NCI-H226 (cell line): ENCODE measurements at places on chromosomes 13 and 19.
A peak's percentile ranks its signal among the peaks of the same experiment; 100 is the strongest.

GRCh38 chr19:40982594-40983101, 8.4 kb upstream of the CYP2B6 start:
- DNase-seq, result peak; percentile 46

- DNase-seq, result no peak
Observed at GRCh38 chr13:30880151-30880855, 25.8 kb upstream of the MEDAG start.

- DNase-seq, result no peak
Observed at GRCh38 chr13:110950819-110951570, 36.1 kb upstream of the ANKRD10 start.

DNA sequence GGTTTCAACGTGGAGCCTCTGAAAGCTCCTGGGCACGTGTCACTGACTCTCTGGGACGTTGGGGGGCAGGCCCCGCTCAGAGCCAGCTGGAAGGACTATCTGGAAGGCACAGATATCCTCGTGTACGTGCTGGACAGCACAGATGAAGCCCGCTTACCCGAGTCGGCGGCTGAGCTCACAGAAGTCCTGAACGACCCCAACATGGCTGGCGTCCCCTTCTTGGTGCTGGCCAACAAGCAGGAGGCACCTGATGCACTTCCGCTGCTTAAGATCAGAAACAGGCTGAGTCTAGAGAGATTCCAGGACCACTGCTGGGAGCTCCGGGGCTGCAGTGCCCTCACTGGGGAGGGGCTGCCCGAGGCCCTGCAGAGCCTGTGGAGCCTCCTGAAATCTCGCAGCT, 2.3 kb downstream of the ARL11 start:
- DNase-seq, result no peak

- DNase-seq, result no peak
Observed at GRCh38 chr19:42208612-42209011, 8.9 kb downstream of the DEDD2 start.

- no peak for DNase-seq
Observed at GRCh38 chr13:51717786-51718398, 86.1 kb downstream of the DHRS12 start.

DNA sequence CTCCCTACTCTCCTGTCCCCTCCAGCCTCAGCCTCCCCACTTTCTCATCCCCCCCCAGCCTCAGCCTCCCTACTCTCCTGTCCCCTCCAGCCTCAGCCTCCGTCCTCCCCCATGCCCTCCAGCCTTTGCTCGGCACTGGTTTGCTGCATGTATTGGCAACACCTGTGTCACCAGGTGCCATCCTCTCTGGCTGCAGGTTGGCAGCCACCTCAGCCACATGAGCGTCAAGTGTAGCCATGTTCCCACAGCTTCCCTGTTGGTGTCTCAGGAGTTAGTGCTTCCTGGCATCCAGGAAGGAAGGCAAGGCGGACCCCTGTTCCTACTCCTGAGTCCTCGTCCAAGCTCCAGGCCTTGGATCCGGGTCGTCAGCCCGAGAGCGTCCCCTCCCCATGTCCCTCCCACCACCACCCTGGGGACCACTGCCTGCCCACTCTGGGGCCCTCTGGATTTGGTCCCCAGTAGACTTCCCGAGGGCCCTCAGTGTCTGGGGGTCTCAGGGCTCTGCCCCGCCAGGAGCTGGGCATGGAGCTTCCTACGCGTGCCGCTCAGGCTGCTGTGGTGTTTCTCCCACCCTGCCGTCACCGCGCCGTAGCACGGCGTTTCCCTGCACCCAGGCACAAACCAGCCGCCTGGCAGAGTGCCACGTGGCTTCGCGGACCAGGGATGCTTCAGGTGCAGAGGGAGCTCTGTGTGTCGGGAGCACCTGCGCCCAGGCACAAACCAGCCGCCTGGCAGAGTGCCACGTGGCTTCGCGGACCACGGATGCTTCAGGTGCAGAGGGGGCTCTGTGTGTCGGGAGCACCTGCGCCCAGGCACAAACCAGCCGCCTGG, 128.3 kb upstream of the MCF2L start:
- no peak for DNase-seq
